Activated gamma-delta T cell treated with Interleukin-2 at 50 U/mL for 16 hours (primary cell): ENCODE measurements at places on chromosomes 4 and X.

DNA sequence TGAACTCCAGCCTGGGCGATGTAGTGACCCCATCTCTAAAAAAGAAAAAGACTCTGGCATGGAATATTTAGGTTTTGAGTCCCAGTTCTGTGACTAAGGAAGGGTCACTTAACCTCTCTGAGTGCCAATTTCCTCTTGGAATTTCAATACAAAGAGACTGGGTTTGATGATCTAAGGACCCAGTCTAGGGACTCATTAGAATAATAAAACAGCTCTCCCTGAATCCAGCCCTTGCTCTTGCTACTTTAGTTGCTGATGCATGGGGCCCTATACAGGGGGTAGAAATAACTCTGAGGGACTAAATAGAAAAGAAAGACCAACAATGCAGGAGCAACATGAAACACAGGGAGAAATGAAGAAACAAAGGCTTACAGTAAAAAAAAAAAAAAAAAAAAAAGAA is 12.6 kb downstream of the C4orf54 start:
- no peak for DNase-seq

- no peak for DNase-seq
These were observed 28.4 kb upstream of the NLGN4X start for GRCh38 chrX:6257025-6257424.

DNA sequence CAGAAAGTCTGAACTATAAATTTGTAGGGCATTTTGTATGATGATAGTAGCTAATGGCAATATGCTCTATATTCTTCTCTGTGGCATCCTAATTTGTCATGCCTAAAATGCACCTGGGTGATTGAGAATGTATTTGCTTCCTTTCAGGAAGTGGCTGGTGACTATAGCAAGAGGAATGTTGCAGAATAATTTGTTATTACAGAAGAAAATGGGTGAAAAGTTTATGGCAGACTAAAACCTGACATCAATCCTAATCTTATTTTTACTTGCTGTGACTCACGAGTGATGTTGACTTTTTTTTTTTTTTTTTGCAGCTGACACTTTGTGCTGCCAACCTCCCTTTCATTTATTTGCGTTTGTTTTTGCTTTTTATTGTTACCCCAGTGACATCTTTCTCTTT is 141.1 kb downstream of the MSL3 start:
- no peak for DNase-seq

GRCh38 chr4:90841676-90842075 is 714.5 kb downstream of the CCSER1 start:
- DNase-seq, result no peak

DNA sequence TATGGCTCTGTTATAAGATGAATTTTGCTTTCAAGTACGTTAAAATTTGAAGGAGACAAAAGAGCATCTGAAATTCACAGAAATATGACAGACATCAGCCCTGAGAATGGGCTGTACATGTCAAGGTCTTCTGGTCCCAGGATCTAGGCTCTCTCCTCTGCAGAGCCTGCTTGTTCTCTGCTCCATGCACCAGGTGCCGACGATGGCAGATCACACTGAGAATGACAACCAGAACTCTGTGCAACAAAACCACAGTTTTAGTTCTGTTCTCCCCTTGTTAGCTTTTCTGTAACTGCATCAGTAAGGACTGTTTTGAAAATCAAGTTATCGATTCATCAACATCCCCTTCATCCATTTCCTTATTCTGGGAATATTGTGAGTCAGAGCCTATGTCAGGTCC is 30.9 kb upstream of the LGI2 start:
- no peak for DNase-seq

DNA sequence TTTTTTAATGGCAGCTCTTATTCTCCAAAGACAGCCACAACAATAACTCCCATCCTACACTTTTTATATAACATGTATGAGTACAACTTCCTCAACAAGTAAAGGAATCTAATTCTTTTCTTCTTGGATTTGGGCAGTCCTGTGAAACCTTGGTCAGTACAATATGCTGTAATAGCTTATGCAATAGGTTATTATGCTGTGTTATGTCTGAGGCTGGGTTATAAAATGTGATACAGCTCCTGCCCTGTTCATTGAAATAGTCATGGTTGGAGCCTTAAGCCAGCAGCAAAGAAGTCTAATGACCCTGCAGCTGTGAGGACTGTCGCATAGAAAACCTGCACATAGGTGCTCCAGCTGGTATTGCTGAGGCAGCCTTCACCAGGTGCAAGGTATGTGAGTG is 215.8 kb upstream of the RASGEF1B start:
- DNase-seq, result no peak

- no peak for DNase-seq
These were observed 27.9 kb upstream of the NAF1 start for GRCh38 chr4:163194593-163194992.

DNA sequence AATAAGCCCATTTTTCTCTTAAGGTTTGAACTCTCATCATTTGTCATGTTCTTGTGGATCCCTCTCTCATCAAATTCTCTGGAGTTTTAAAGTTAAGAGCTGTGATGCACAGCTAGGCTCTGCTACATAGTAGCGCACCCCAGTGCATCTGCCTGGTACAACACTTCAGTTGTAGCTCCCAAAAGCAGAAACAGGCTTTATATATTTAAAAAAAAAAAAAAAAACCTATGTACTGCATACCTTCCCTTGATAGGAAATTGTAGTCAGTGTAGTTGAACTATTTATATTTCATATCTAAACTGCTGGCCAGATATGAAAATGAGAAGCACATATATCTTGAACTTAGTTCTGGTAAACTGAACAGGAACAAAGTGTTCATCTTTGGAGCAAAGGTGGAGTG is 131.4 kb downstream of the KLHL13 start:
- no peak for DNase-seq

GRCh38 chrX:121869876-121870477 is 822.6 kb downstream of the GLUD2 start:
- DNase-seq, result no peak

DNA sequence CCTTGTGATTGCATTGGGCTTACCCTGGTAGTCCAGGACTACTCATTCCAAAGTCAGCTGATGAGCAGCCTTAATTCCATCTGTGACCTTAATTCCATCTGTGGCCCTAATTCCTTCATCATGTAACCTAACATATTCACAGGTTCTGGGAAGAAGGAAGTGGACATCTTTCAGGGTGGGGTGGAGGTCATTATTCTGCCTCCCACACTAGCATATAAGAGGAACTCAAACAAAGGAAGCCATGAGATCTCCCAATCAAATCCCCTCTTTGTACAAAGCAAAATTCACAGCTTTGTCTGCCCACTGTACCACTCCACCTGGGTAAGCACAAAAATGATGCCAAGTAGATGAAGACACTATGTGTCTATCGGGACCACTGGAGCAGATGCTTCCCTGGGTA is 87.3 kb downstream of the SLC2A9 start:
- DNase-seq, result no peak

GRCh38 chr4:151163855-151164254 is 64.4 kb downstream of the RPS3A start:
- no peak for DNase-seq

- DNase-seq, result no peak
These were observed 128.4 kb upstream of the TBC1D9 start for GRCh38 chr4:140884431-140885058.

GRCh38 chrX:24306440-24306839 is 7.4 kb downstream of the SUPT20HL2 start:
- DNase-seq, result no peak

GRCh38 chrX:104972737-104973136 is 247.8 kb downstream of the TEX13A start:
- DNase-seq, result no peak

- DNase-seq, result no peak
These were observed 76.2 kb upstream of the PLAC1 start for GRCh38 chrX:134734466-134734952.

DNA sequence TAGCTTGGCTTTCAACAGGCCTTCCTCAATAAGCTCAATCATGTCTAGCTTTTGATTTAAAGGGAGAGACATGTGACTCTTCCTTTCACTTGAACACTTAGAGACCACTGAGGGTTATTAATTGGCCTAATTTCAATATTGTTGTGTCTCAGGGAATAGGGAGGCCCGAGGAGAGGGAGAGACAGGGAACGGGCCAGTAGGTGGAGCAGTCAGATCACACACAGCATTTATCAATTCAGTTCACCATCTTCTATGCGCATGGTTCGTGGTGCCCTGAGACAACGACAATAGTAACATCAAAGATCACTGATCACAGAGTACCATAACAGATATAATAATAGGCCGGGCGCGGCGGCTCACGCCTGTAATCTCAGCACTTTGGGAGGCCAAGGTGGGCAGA is 17.8 kb downstream of the ZNF81 start:
- no peak for DNase-seq

- DNase-seq, result no peak
These were observed 50.8 kb downstream of the GRIA2 start for GRCh38 chr4:157271166-157271869.

- DNase-seq, result no peak
These were observed 62.7 kb downstream of the GAB1 start for GRCh38 chr4:143399113-143399949.

- no peak for DNase-seq
These were observed 21.1 kb upstream of the STIM2 start for GRCh38 chr4:26839534-26839951.

GRCh38 chrX:107506596-107507031 is 57.2 kb downstream of the FRMPD3 start:
- no peak for DNase-seq

DNA sequence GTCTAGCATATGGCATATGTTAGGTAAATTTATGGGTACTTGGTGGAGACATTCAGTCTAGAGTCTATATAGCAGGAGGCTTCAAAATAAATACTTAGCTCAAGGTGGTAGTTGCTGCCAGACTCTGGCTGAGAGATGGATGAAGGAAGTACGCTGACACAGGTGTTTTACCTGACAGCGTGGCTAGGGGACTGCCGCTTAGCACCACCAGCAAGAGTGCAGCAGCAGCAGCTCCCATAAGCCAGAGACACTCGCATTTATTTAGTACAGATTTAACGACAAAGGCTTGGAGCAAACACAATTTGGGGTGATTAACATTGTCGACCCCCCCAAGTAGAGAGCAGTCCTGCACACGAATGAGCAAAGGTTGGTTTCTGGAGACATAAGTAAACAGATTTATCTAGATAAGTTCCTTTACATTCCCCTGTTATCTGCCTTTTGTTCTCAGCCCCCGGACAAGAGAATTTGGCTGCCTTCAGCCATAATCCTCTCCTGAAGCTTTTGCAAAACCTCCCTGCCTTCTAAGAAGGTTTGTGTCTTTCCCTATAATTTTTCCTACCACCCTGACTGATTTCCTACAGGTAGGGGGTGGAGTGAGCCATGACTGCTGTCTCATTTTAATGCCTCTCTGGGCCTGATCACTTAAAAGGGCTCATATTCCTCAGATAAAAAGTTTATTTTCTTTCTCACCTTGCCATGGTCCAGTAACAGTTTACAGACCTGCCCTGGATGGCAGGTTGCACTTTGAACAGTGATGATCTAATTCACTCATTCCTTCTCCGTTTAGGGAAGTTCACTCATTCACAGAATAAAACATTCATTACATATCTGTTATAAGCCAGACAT is 64.6 kb downstream of the RHOH start:
- no peak for DNase-seq

DNA sequence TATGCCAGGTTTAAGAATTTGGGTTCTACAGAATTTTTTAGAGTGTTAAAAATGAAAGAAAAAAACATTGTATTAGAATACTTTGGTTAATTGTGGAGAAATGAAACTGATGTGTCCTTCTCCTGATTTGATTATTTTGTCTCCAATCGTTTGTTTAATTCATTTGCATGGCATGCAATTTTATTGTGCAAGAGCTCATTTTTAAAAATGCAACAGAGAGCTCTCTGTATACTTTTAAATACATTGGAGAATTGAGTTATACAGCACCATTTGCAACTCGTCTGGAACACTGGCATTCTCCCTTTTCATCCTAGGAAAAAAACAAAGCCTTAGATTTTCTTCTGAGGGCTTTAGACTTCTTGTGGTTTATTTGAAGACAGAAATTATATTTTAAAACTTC is 689 bp downstream of the EXOC1L start:
- DNase-seq, result no peak

GRCh38 chr4:129403848-129404247 is 307.9 kb downstream of the C4orf33 start:
- DNase-seq, result no peak

- no peak for DNase-seq
These were observed 73.1 kb downstream of the CXXC4 start for GRCh38 chr4:104421566-104421965.

DNA sequence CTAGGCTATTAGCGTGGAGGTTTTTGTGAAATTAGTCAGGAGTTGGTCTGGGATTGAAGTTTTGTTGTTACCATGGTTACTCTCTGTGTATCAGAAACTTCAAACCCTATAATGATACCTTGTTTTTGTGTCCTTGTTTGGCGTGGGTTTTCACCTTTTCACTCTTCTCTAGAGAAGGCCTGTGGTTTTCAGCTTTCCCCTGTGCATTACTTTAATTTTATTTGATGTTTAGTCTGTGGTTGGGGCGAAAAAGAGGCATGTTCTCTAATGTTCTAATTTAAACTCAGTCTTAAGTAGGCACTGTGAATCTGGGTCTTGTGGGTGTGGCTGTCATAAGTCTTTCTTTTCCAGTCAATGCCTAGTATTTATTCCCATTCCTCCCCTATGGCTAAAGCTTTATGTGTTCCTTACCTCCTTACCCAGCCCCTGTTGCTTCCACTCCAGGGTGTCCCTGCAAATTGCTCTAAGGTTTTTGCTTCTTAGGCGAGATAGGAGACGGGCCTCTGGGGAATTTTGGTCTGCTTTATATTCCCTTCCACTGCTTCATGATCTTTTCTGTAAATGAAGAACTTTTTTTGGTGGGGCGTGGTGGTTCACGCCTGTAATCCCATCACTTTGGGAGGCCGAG is 326.3 kb upstream of the ZCCHC13 start:
- DNase-seq, result no peak

DNA sequence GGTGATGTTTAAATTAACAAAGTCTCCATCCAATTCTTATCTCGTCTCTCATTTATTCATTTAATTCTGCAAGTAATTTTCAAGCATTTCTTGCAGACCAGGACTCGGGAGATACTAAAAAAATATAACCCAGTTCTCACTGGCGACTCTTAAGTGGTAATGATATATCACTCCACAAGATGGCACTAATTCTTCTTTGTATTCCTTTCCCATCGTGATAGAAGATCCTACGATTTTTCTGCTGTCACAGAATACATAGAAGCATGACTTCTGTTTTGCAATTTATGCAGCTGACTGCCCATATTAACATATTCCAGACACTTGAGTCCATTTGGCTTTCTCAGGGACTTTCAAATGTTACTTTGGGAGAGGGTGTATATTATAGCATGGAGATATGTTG is 64.0 kb upstream of the FGF13 start:
- DNase-seq, result no peak
